ENCODE measurements at places on chromosomes 2 and 18.

- DNase-seq, result no peak
Measured at GRCh38 chr2:86331384-86331783, 6.0 kb downstream of the REEP1 start.

GRCh38 chr2:127559454-127559853 is 24.0 kb downstream of the MYO7B start:
- DNase-seq, result no peak

- DNase-seq, result no peak
Measured at GRCh38 chr2:169072163-169072925, 3.0 kb downstream of the DHRS9 start.

DNA sequence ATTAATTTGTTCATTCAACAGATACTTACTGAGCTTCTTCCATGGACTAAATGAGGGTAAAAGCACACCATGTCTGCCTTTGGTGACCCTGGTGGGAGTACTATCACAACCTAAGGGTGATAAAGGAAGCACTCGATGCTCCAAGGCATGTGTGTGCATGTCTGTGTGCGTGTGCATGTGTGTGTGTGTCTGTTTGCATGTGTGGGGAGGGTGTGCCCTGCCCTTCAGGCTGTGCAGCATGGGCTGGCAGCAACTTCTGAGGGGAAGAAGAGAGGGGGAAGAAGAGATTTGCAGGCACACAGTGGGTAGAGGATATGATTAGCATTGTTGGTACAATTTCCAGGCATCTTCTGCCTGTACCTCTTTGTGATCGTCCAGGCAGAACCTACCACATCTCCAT is 121.6 kb downstream of the ACOXL start:
- no peak for DNase-seq

- DNase-seq, result no peak
Measured at GRCh38 chr18:55457028-55457427, 131.0 kb downstream of the TCF4 start.

GRCh38 chr2:200419325-200419724 is 90.5 kb downstream of the KCTD18 start:
- no peak for DNase-seq

GRCh38 chr2:240620859-240621258 is 4.4 kb upstream of the GPR35 start:
- DNase-seq, result no peak

DNA sequence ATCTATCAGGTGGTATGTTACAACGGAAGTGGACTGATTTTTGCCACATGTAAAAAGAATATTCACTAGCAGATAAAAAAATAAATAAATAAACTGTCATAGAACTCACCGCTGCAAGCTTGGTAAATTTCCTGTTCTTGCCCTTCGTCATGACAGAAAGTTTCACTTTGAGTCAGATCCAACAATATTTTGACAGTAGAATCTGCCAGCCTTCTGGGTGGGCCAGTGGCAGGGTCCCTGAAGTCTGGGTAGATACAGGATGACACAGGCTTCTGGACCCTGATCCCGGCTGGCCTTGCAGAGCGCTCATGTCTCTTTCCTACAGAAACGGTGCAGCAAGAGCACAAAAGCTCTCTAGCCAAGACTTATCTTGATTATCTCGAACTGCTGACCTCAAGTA is 97.8 kb upstream of the PMAIP1 start:
- no peak for DNase-seq
